ENCODE measurements at places on chromosomes 12 and 14.

DNA sequence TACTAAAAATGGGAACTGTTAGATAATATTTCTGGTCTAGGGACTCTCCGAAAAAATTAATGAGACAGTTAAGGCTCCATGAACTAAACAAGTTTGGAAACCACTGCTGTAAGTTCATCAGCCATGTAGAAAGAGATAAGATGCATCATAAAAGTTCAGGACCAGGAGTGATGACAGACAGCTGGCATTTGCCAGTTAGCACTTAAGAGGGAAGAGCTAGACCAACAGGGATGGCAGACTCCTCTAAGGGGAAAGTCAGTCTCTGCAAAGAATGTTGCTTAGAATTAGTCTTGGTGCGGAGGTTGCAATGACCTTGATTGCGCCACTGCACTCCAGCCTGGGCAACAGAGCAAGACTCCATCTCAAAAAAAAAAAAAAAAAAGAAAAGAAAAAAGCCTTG lies 129.4 kb downstream of the SYNE2 start:
- DNase-seq, result no peak

GRCh38 chr12:63869656-63870055 lies 25.2 kb downstream of the SRGAP1 start:
- DNase-seq, result no peak

DNA sequence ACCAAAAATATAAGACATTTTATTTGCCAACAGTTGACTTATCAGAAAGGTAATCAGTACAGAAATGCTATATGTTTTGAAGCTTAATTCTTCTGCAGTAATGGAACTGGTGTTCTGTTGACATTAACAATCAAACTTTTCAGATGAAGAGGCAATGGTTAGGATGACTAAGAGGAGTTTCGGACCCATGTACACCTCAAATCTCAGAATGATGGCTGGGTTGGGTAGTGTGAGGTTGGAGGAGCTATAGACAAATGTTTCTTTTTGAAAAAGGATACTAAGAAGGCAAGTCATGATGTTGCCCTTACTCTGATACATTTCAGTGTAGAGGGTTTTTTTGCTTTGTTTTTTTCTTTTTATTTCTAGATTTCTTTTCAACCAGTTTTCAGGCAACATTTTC lies 66.9 kb downstream of the KNTC1 start:
- no peak for DNase-seq

DNA sequence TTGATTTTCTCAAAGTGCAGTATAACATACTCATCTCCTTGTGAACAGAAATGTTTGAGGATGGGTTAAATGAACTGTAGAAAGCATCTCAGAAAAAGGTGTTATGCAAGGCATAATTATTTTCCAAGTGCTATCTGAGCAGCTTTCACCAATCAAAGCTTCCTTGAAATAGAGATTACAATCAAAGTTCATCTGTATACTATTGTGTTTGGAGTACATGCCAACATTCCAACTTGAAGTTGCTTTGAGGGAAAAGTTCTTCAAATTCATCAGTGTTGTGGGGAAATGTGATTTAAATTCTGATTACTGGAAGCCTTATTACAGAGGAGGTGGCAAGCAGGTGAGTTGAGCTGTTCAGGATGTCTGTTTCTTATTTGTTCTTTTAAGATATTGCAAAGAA lies 68.2 kb downstream of the TMTC2 start:
- DNase-seq, result no peak

DNA sequence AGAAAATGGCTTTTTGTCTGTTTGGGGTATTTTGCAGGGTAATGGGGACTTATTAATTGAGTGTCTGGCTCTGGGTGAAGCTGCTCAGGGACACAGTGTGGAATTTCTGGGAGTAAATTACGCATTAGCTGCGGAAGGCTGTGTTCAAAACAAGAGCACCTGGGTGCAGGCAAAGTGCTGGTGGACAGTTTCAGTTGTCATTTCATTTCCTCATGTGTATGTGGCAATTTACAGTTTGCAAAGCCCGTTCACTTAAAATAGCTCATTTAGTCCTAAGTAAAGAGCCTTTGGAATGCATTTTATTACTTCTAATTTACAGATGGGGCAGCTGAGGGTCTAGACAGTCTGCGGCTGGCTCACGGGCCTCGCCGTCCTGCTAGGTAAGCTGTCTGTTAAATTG lies 546.8 kb downstream of the BCL11B start:
- DNase-seq, result no peak

DNA sequence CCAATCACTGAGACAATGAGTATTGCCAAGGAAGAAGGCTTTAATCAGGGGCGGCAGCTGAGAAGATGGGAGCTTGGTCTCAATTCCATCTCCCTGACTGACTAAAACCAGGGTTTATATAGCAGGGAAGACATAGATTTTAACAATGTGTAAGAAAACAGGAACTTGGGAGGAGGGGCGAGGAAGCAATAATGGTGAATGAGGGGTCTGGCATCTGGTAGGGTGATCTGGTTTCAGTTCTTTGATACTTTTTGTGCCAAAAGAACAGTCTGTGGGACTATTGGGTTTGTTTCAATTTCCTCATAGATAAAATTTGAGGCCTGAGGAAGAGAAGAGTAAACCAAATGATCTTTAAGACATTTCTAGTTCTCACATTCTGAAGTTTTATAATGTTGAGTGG lies 49.2 kb downstream of the FUT8 start:
- no peak for DNase-seq

GRCh38 chr12:32662665-32663064 lies 16.4 kb upstream of the DNM1L start:
- DNase-seq, result no peak

GRCh38 chr14:95296966-95297365 lies 22.7 kb downstream of the CLMN start:
- no peak for DNase-seq

- no peak for DNase-seq
These were observed 6.7 kb downstream of the CDKN1B start for GRCh38 chr12:12723681-12724420.

Data from cortex of kidney (tissue), 1 donor.